Adipocyte (in vitro differentiated cells): ENCODE measurements at places on chromosomes 6 and 20.

- DNase-seq: no peak
These were observed 170.7 kb downstream of the ERMARD start for GRCh38 chr6:169921853-169922824.

DNA sequence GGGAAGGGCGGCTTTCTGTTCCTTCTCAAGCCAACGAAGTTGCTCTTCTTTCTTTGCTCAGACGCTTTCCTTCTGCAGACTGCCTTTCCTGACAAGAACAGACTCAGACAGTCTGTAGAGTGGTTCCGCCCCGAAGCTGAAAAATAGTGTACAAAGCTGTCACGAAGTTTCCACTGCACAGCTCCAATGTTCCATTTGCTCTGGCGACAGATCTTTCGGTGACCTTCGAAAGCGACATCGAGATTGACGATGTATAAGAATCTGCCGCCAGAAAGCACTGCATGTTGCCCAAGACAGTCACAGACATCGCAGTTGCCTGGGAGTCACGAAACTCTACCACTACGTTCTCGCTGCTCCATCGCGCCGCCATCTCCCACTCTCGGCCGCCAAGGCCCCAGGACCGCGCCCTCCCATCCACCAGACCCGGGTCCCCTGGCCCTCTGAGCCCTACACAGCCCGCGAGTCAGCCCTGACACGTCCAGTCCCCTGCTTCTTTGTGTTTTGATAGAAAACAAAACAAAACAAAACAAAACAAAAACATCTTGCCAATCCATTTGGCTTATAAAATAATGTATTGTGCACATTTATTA, 42.1 kb upstream of the ZNF184 start:
- peak; percentile 28 for DNase-seq

DNA sequence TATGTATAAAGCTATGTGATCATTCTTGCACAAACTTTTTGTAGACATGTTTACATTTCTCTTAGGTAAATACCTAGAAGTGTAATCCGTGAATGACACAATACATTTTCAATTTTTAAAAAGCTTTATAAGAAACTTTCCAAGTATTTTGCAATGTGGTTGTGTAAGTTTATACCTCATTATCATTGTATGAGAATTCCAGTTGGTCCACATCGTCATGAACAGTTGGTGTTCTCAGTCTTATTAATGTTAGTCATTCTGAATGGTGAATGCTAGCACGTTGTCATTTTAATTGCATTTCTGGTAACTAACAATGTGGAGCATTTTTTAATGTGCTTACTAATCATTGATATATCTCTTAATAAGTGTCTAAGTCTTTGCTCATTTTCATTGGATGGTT, 116.5 kb upstream of the F13A1 start:
- no peak for DNase-seq

DNA sequence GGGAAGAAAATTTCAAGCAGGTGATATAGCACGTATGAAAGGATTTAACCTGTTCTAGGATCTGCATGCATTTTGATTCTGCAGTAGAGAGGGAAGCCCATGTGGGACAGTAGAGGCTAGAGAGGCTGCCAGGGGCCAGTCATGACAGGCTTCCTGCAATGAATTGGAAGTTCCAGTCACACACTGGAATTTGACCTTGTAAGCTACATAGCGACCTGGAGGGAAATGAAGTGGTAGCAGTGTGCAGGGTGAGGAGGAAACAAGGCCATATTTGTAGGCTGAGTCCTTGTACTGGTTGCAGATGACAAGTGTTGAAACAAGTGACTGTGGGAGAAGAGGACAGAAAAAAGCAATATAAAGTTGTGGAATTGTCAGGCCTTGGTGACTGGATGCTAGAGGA, 58.6 kb upstream of the OLIG3 start:
- DNase-seq: no peak

- peak; percentile 86 for DNase-seq
These were observed 1.9 kb downstream of the DDR1 start for GRCh38 chr6:30885999-30886896.

- DNase-seq: no peak
These were observed 33.2 kb downstream of the BANF2 start for GRCh38 chr20:17732907-17733521.

GRCh38 chr6:56526860-56527544, 115.7 kb downstream of the DST start:
- no peak for DNase-seq

DNA sequence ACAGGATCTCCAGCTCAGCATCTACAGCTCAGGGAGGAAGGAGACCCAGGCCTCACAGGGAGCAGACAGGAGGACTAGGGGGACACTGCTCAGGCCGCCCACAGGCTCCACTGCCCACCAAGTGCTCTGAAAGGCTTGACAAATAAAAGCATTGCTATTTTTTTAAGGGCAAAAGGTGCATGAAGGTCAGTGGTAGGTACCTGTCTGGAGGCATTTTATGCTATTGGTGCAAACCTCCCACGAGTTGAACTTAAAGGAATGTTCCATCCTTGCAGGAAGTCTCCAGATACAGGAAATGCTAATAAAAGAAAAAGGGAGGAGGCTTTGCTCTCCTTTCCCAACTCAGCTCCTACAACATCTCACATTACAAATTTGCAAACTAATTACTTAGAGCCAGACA, 228.1 kb downstream of the FOXC1 start:
- DNase-seq: no peak

GRCh38 chr6:17211101-17211500, 70.1 kb upstream of the RBM24 start:
- peak; percentile 29 for DNase-seq

DNA sequence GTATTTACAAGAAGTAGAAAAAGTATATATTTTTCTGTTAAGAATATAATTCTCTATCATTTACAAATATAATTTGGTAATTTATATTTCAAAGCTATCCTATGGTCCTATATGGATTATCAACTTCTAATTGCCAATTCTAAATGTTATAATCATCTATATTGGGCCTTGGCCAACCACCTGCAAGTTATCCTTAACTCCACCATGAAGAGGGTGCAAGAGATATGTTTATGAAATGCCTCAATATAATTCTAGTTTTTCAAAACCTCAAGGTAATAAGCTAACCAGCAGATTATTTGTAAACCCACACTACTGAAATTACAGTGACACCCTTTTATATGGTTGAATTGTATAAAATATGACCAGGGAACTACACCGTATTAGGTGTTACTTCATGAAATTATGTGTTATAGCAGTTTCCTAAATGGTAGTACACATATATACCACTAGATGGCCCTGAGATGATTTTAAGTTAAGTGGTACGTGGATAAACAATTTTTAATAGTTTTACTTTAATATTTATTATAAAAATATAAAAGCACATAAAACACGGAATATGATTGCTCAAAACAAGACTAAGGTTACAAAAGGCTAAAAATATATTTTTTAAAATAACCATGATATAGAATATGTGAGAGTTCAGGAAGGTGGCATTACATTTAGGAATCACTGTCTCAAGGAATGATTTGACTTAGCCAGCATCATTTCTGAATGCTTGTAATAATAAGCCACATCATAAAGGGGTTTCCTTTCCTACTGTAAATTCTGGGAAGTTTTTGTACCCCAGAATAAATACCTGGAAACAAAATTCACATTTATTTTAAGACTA, 9.8 kb upstream of the PNISR start:
- peak; percentile 76 for DNase-seq

- DNase-seq: peak; percentile 33
These were observed 395 bp downstream of the NELFE start for GRCh38 chr6:31958412-31958740.

DNA sequence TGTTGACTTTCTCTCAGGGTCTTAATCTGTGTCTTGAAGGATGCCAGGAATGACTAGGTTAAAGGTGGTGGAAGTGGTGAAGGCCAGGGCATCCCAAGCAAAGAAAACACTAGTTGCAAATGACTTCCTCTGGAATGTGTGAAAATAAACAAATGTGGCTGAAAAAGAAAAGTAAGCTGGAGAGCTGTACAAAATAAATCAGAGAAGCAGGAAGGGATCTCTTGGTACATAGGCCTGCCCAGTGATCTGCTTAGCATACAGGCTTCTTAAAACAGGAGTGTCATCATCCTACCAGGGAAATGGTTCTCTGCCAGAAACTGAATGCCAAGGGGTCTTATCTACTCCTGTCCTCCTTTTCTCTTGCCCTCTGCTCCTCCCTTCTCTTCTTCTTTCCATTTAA, 1616.0 kb downstream of the KHDRBS2 start:
- no peak for DNase-seq

GRCh38 chr6:104418125-104418524, 441.6 kb downstream of the HACE1 start:
- DNase-seq: no peak

DNA sequence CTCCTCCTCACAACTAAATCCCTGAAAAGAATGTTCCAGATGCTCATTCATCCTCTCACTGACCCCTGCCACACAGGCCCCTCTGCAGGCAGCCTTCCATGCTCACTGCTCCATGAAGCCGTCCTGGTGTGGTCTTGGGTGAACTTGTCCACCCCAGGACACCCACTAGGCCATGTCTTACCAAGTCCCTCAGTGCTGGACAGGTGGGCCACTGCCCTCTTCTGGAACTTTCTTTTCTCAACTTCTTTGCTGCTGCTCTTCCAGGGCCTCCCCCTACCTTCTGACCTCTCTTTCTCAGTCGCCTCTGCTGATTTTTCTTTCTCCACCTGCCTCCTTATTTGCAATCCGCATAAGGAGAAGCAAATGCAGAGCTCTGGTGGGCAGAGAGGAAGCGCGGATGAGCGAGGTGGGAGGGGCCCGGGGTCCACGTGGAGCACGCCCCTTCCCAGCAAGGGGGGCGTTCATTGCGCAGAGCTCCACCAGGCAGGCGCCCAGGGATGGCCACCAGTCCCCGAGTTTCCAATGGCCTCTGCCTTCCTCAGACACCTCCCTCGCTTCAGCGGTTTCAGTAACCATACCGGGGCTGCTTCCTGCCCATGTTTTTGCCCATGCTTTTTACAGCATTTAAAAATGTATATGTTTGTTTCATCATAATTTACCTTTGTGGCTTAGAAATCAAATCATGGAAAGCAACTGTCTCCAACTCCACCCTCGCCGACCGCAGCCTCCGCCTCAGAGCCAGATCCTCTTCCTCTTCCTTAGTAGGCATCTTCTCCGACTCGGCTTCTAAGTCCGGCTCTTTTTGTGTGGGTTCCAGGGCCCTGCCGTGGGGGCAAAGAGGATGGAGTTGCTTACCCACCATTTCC, 129.6 kb downstream of the ZDHHC14 start:
- DNase-seq: no peak

DNA sequence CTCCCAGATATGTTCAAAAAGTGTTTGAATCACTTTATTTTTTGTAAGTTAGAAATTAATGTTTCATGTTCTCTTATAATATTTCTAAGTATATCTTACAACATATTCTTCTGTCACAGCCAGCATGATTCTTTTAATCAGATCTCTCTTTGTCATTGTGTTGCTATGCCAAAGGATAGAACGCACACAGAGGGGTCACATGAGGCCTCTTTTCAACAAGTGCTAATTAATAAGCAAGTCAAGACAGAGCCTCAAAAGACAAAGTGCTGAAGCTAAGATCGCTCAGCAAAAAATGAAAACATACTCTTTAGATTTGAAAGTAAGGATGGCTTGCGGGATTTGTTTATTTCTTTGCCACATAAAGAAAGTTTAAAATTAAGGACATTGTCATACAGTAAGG, 508.8 kb upstream of the PTCHD4 start:
- DNase-seq: no peak

GRCh38 chr6:23244300-23244699, 674.9 kb downstream of the HDGFL1 start:
- peak; percentile 43 for DNase-seq
